ENCODE measurements at places on chromosomes 3 and 15. TPM values are rescaled to one million over a fixed set of nuclear protein-coding genes. Genes with fewer than 3 reads are reported as not detected.

The CCR8 gene
- polyA plus RNA-seq = 0.35 TPM

The GRK7 gene
- polyA plus RNA-seq = not detected

The IL16 gene
- 0.16 TPM for polyA plus RNA-seq

The ACTRT3 gene
- polyA plus RNA-seq = 3.0 TPM

The DET1 gene
- 8.5 TPM for polyA plus RNA-seq

The GHSR gene
- not detected for polyA plus RNA-seq

The CYP1A1 gene
- polyA plus RNA-seq = 0.22 TPM

The MEGF11 gene
- polyA plus RNA-seq = 5.9 TPM

The CHRNA7 gene
- 11.0 TPM for polyA plus RNA-seq

The KBTBD12 gene
- polyA plus RNA-seq = 0.20 TPM

The DLL4 gene
- polyA plus RNA-seq = 0.22 TPM

The COL8A1 gene
- 0.21 TPM for polyA plus RNA-seq

The CX3CR1 gene
- 0.08 TPM for polyA plus RNA-seq

The ISL2 gene
- polyA plus RNA-seq = 0.32 TPM

The NCEH1 gene
- 1.4 TPM for polyA plus RNA-seq

The ASTE1 gene
- polyA plus RNA-seq = 4.4 TPM

The DCBLD2 gene
- 16.3 TPM for polyA plus RNA-seq

The NR2E3 gene
- polyA plus RNA-seq = 0.80 TPM

The DAPK2 gene
- 1.8 TPM for polyA plus RNA-seq

The MORC1 gene
- polyA plus RNA-seq = not detected

The COL6A6 gene
- 0.02 TPM for polyA plus RNA-seq

The CLEC3B gene
- 0.20 TPM for polyA plus RNA-seq

The TMEM212 gene
- not detected for polyA plus RNA-seq

The DUOXA2 gene
- polyA plus RNA-seq = 0.05 TPM

The IQCF5 gene
- polyA plus RNA-seq = not detected

The RTP3 gene
- 0.06 TPM for polyA plus RNA-seq

The MYH15 gene
- under 0.01 TPM for polyA plus RNA-seq

The MESP2 gene
- 1.6 TPM for polyA plus RNA-seq

The ALG1L2 gene
- not detected for polyA plus RNA-seq

The MOBP gene
- 0.24 TPM for polyA plus RNA-seq

The IGF2BP2 gene
- polyA plus RNA-seq = 7.4 TPM
